Fibroblast of villous mesenchyme (primary cell): ENCODE measurements at places on chromosomes 5 and 9. TPM values are rescaled to one million over a fixed set of nuclear protein-coding genes. Genes with fewer than 3 reads are reported as not detected.
A peak's percentile ranks its signal among the peaks of the same experiment; 100 is the strongest.

Gene SLC36A2
- not detected in 2 replicates for total RNA-seq

DNA sequence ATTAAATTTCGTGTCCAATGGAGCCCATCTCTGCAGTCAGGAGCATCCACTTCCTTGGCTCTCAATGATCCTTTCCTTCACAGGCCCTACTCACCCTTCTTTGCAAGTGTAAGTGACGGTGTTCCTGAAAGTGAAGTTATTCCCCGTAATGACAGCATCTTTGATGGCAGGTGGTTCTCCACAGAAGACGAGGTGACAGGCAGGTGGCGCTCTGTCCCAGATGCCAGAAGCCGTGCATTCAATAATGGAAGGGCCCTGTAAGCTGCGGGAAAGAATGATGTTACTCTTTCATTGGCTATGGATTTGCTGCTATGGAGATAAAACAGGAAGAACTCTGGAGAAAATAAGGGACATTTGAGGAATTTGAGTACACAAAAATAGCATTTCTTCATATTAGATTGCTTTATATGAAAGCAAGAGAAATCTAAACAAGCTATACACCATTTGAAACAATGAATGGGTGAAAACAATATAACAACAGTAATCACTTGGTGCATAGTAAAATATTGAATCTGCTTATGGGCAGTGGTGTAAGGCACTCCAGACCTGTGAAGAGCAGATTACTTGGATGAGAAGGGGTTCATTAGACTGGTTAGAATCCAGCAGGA lies 89.9 kb upstream of the TXNDC8 start:
- DNase-seq: peak; percentile 32

Gene MYMK
- total RNA-seq: not detected in 2 replicates

Gene PIP5KL1
- 2.6 and 3.5 TPM in 2 replicates for total RNA-seq

DNA sequence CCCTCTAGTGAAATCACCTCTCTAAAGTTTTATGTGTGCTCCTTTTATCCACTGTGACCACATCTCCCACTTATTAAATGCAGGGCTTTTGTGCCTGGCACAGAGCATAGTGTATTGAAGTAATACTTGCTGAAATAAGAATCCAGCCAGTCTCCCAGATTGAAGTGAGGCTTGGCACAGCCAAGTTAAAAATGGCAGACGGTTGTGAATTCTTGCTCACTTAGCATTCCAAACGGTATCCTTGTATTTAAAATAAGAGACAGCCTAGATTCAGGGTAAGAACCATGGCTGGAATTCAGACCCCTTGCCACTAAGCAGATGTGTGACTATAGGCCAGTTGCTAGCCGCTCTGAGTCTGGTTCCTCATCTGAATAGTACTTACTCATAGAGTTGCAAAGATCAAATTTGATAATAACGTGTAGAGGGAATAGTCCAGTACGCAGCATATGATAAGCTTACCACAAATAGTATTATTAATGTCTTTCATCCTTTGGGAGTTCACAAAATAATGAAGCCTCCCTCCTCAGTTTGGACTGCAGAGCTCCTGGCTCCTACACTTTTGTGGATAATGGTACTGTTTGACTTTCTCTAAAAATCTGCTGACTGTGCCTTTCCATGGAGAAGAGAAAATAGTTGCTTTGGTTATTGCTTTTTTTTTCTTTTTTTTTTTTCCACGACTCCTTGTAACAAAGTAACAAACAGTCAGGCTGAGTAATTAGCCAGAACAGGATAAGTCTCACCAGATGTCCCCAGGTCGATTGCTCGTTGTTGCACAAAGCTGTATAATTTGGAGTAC lies 51.5 kb downstream of the FGF1 start:
- DNase-seq: no peak

DNA sequence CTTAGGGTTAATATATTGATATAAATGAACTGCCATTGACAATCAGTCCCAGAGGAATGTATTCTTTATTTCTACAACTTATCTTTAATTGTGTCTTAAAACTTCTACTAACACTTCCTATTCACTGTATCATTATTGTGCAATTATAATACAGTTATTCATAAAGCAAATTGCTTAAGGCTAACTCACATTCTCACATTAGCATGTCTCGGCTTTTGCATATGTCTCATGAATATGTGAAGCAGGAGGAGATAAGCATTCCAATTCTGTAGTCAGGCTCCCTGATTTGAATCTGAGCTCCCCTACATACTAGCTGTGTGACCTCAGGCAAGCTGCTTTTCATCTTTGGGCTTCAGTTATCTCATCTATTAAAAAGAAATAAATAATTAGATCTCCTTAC lies 45.4 kb downstream of the PLGRKT start:
- DNase-seq: no peak

Gene CENPH
- total RNA-seq: 11.9 and 12.1 TPM in 2 replicates

Gene DNAH5
- 0.97 and 1.3 TPM in 2 replicates for total RNA-seq

DNA sequence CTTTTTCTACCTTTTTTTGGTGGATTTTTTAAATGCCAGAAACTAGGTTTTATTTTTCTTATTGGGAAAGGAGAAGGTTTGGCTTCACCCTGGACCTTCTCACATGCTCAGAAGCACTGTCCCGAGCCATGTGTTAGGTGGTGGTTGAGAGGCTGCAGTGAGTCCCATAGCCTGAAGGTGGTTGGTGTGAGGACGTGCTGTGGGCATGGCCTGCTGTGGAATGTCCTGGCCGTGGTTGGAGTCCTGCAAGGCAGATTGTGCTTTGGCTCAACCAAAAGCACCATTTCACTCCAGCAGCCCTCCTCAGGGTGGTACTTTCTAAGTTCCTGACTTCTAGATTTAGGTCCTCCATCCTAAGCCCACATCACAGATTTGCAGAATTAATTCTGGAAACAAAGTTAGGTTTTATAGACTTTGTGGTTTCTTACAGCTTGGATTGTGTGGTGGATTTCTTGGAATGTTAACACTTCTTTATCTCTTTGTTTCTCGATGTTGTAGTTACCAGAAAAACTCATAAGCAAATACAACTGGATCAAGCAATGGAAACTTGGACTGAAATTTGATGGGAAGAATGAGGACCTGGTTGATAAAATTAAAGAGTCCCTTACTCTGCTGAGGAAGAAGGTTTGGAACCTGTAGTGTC lies 22.6 kb downstream of the OTULIN start:
- peak; percentile 54 for DNase-seq

Gene KIF12
- total RNA-seq: not detected in 2 replicates

DNA sequence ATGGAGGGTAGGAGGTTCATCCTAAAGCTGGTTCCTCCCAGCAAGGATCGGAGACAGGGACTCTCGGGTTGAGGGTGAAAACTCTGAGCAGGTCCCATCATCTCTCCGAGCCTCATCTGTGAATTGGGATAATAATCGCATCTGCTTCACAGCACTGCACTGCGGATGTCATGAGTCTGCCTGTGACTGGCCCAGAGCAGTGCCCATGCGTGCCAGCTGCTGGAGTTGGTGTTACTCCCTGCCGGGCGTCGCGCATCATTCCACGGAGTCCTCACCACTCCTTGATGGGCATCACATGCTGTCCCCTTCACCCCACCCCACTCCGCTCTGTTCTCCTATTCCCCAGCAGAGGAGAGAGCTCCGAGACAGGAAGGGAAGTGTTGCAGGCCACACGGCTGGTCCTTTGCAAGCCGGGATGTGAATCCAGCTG lies 35.1 kb upstream of the ORM1 start:
- no peak for DNase-seq

- DNase-seq: peak; percentile 10
Observed at GRCh38 chr5:151406322-151406947, 41.0 kb upstream of the SLC36A1 start.

GRCh38 chr9:22308177-22308576 lies 138.4 kb upstream of the DMRTA1 start:
- DNase-seq: no peak

- no peak for DNase-seq
Observed at GRCh38 chr5:74579215-74579614, 61.3 kb downstream of the ENC1 start.

- DNase-seq: peak; percentile 28
Observed at GRCh38 chr9:127654619-127655018, 42.5 kb downstream of the STXBP1 start.

DNA sequence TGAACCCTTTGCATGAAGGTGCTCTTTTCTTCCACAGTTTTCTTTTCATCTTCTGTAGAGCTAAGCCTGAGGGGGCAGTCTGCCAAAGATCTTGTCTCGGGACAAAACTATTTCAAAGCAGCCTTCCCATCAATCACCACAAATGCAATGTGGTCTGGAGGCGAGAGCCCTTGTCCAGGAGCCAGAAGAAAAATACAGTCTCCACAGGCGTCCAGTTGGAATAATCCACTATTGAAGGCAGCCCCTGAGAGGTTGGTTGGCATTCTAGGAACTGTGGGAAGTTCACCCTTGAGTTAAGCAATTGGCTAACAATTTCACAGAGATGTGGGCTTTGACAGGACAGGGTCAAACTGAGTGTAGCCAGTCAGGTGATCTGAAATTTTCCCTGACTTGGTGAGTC lies 72.0 kb downstream of the SEMA6A start:
- DNase-seq: peak; percentile 27

Gene LCN15
- total RNA-seq: not detected in 2 replicates

- no peak for DNase-seq
Observed at GRCh38 chr5:148343603-148344487, 8.5 kb downstream of the SPINK9 start.

GRCh38 chr9:92709240-92709639 lies 39.3 kb upstream of the IPPK start:
- no peak for DNase-seq

DNA sequence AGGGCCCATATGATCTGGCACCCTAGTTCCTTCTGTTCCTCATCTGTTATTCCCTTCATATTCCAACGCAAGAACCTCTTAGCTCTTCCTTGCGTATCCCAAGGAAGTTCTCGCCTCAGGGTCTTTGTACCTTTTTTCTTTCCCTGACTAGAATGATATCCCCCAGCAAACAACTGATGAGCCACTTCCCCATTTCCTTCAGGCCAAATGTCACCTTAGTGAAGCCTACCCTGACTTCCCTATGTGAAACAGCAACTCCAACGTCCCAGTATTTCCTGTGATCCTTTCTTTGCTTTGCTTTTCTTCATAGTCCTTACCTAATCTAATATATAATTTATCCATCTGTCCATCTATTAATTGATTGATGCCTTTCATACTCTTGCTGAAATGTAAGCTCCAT lies 47.9 kb downstream of the ERCC8 start:
- no peak for DNase-seq

Gene GABBR2
- total RNA-seq: under 0.01 TPM in 1 of 2 replicates, not detected in the other

Gene TUSC1
- total RNA-seq: 6.9 and 12.2 TPM in 2 replicates

DNA sequence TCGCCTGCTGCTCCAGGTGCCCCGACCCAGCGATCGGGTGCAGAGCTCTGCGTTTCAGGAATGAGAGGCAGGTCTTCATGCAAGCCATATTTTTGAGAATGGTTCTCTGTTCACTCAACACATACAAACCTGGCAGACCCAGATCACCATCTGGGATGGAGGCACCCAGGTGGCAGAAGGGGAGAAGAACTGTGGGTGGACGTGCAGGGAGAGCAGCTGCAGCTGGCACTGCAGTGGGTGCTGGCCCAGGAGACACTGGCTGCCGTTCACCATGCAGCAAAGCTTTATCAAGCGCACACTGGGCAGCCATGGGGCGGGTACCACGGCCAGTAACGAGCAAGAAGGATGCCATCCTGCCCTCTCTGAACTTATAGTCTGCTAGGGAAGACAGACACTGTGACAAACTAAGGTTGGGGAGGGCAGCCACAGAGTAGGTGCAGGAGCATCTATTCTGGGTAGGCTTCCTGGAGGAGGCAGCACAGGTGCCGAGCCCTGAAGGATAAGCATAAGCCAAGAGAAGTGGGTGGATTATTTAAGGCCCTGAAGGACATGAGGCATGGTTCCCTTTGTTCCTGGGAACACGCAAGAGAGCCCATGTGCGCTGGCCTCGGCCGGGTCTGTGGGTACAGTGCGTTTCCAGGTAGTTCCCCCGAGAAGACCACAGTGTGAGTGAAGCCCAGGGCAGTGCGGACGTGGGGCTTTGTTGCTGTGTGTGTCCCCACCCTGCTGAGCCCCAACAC lies 46.2 kb upstream of the FCN2 start:
- DNase-seq: no peak

Gene ECM2
- 2.3 and 2.6 TPM in 2 replicates for total RNA-seq

DNA sequence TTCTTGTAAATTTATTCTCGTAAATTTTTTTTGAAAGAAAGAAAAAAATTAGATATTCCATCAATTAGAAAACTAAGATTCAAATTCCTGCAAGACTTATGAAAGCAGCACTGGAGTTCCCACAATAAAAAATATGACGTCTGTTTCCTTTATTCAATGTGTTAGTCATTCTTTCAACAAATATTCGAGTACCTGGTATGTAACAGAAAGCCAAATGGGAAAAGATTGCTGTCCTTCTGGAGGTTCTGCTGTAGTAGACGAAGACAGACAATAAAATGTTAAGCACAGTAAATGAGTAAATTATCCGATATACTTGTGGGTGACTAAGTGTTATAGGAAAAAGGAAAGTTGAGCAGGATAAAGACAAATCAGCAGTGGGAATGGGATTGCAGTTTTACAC lies 92.2 kb downstream of the ADAMTSL1 start:
- DNase-seq: peak; percentile 65

Gene PLK2
- total RNA-seq: 219 and 297 TPM in 2 replicates

DNA sequence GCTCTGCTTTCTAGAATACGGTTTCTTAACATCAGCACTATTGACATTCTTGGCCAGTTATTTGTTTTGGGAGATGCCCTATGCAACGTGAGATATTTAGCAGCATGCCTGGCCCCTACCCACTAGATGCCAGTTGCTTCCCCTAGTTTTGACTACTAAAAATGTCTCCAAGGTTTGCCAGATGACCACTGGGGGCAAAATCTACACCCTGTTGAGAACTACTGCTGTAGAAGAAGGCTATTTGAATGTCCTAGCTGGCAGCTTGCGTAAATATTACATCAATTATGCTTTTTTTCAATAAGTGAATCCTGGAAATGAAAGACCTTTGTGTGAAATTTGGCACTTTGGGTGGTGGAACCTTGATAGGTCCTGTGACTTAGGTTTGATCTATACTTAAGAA lies 5.0 kb downstream of the NCBP1 start:
- no peak for DNase-seq

DNA sequence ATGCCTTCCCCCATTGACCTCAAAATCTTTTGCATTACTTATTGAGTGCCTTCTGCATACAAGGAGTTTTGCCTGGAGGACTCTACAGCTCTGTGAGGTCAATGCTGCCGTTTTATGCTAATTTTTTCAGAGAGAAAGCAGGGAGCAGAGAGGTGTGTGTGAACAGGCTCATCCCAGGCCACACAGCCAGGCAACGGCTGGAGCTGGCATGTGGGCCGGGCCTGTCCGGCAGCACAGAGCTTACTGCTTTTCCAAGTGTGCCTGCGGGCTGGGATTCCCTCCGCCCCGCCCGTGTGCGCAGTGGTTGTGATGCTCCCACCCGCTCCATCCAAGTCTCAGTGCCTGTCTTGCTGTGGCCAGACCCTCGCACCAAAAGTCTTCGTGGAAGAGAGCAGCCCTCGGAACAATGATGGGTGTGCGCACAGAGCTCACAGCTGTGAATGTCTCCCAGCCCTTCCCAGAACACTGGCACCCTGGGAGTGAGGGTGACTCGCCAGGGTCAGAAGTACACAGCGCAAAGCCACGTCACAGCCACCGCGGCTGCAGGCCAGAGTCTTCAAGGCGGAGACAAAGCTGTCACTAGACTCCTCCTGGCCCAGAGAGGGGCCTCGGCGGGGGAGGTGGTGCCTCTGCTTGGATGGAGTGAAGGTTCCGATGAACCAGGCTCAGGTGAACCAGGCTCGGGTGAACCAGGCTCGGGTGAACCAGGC lies 82.8 kb downstream of the COL5A1 start:
- peak; percentile 62 for DNase-seq

Gene SLC45A2
- under 0.01 TPM in 1 of 2 replicates, not detected in the other for total RNA-seq
